ENCODE measurements at places on chromosomes 3 and 15. TPM values are rescaled to one million over a fixed set of nuclear protein-coding genes. Genes with fewer than 3 reads are reported as not detected.

DNA sequence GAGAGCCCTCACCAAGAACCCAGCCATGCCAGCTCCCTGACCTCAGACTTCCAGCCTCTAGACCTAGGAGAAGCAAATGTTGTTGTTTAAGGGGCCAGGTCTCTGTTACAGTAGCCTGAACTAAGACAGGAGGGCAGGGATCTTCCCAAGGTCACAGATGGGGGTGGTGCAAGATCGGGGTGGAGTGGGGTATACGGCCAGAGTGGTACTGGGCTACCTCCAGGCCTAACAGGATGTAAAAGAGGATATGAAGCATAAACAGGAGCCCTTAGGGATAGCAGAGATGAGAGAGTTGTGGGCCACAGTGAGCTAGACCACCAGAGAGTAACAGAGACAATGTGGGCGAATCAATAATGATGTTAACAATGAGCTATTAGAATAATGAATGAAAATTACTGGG, 82.9 kb downstream of the TOP2B start:
- no peak for DNase-seq

- DNase-seq: no peak
Measured at GRCh38 chr15:58065445-58066041, at the start of gene ALDH1A2. ALDH1A2 (minus strand) TSS chr15:58065711; CDS start chr15:58065650, 61 bp downstream.

Gene GPR62
- total RNA-seq: not detected

DNA sequence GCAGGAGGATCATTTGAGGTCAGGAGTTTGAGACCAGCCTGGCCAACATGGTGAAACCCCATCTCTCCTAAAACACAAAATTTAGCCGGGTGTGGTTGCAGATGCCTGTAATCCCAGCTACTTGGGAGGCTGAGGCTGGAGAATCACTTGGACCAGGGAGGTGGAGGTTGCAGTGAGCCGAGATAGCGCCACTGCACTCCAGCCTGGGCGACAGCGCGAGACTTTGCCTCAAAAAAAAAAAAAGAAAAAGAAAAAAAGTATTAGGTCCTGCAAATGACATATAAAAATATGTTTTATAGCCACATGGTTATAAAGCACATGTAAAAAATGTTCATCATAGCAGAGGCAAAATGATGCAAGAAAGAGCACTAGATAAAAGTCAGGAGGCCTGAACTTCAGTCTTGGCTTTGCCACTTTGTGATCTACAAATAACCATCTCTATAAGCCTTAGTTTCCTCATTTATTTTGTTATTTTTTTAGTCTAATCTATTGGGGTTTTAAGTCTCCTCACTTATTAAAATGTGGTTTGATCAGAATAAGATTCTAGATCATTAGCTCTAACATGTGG, 4.9 kb downstream of the SLC12A6 start:
- DNase-seq: no peak

DNA sequence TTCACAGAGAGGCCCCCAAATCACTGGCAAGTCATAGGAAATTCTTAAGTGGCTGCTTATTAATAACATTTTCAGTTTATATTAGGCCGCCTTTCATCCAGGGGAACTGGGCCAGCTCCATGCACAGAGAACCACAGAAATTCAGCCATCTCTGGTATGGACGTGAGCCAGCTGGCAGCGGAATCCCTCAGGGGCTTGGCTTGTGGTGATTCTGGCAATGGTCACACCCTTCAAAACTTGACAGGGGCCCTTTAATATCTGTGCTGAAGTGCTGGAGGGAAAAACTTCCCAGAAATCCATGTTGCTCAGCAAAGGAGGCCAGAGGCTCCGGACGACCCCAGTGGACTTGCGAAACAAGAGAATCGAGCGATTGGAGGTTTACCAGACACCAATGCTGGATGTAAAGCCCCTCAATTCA, 11.3 kb downstream of the PRICKLE2 start:
- no peak for DNase-seq

DNA sequence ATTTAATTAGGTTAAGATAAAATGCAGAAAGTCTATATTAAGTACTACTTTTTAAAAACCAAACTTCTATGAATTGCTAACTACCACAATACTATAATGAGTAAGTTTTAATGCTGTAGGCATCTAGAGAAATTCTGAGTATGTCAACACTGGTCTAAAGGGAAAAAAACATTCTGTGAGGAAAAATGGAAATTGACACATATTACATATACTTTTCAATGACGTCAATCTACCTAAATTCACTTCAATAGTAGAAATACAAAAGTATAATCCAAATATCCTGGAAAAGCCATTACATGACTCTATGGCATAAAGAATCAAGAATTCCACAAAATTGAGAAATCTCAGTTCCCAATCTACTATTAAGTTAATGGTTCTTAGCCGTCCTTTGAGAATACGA, 2.2 kb downstream of the SECISBP2L start:
- DNase-seq: no peak

- DNase-seq: no peak
Measured at GRCh38 chr3:122295266-122296062, 29.6 kb upstream of the CSTA start.

Gene CNOT10
- 33.0 TPM for total RNA-seq

DNA sequence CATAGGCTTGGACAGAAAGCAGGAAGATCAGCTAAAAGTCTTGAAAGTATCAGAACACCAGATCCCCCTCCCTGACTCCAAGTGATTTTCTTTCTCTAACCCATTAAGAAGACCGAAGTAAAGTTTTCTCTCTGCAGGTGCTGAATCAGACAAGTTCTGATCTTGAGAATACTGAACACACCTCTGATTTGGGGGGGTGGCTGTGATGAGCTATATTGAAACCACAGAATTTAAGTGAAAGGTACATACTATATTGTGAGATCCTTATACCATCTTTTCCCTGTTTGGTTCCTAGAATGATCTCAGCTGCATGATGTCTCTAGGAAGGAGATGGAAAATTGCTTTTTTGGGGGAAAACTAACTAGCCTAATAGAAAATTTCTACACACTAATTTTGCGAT, 196.0 kb downstream of the DIPK2A start:
- no peak for DNase-seq

DNA sequence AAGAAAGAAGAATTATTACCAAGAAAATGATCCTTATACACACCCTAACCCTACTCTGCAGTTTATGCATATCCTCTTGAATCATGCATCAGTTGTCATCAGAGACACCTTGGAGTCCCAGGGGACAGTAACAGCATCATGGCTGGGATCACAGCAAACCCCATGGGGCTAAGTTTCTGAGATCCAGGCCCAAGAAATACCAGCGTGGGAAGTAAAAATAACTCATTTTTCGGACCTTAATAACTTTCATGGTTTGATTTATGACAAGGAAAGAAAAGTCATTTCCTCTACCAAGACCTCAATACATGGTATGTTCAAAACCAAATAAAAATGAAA, 38.8 kb upstream of the B3GNT5 start:
- no peak for DNase-seq

Gene KIF7
- 1.9 TPM for total RNA-seq

DNA sequence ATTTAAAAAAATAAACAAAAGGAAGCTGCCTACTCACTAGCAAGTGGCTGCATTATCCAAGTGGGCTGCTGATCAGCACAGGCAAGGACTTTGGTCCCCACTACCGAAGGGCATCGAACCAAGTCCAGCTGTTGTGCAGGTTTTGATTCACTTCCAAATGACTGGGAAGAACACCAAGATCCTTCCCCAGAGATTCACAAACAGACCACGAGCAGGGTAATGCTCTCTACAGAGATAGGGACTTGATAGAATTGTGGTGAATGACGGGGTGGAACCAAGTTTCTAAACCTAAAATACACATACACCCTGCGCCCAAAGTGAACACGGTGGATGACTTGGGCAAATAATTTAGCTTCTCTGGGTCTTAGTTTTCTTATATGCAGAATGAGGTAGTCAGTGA, 203.7 kb upstream of the ICE2 start:
- DNase-seq: no peak
